ENCODE measurements at places on chromosomes 13 and 19. TPM values are rescaled to one million over a fixed set of nuclear protein-coding genes. Genes with fewer than 3 reads are reported as not detected.

- no peak overlapping the region for H3K4me3 ChIP-seq
- H3K36me3 ChIP-seq: no peaks in the 10 kb centered on the region
- no peak overlapping the region for H3K27ac ChIP-seq
Measured at GRCh38 chr13:36124236-36124822, 6.9 kb downstream of the DCLK1 start.

DNA sequence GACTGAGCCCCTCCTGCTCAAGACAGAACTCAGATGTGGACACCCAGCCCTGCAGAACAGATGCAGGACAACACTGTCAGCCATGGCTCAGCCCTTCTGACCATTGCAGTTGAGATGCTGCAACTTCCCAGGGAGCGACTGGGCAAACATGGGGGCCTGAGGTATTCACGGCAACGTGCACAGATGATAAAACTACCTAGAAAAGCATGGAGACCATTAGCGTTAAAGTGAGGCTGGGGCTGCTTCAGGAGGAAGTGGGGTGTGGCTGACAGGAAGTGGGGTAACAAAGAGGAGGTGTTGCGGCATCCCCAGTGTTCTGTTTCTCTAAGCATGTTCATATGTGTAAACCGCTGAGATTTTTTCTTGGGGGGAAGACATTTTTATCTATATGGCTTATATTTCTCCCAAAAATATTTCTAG is 1.3 kb upstream of the SIGLEC9 start:
- no peaks in the 10 kb centered on the region for H3K36me3 ChIP-seq
- peaks cover 30% of the 10 kb centered on the region for H3K27me3 ChIP-seq
- no peak overlapping the region for H3K4me3 ChIP-seq
- H3K4me1 ChIP-seq: peaks cover 7% of the 10 kb centered on the region

The COL5A3 gene
- total RNA-seq: 7.4 TPM

The SYT5 gene
- total RNA-seq: not detected

GRCh38 chr19:31304831-31305312 is 44.4 kb downstream of the TSHZ3 start:
- DNase-seq: no peak
- no peaks in the 10 kb centered on the region for H3K4me1 ChIP-seq
- no peaks in the 10 kb centered on the region for H3K36me3 ChIP-seq
- no peaks in the 10 kb centered on the region for H3K27me3 ChIP-seq
- no peak overlapping the region for H3K4me3 ChIP-seq

GRCh38 chr19:11539495-11540365 is 1.1 kb downstream of the CNN1 start:
- peak overlapping the region; percentile 72 for H3K27ac ChIP-seq
- H3K4me1 ChIP-seq: peaks cover 18% of the 10 kb centered on the region
- H3K36me3 ChIP-seq: no peaks in the 10 kb centered on the region
- peak overlapping the region; percentile 48 for H3K4me3 ChIP-seq
- DNase-seq: no peak
